ENCODE measurements at places on chromosomes 16 and 17.

- no peak for DNase-seq
These were observed 5.6 kb downstream of the GCGR start for GRCh38 chr17:81809556-81809998.

DNA sequence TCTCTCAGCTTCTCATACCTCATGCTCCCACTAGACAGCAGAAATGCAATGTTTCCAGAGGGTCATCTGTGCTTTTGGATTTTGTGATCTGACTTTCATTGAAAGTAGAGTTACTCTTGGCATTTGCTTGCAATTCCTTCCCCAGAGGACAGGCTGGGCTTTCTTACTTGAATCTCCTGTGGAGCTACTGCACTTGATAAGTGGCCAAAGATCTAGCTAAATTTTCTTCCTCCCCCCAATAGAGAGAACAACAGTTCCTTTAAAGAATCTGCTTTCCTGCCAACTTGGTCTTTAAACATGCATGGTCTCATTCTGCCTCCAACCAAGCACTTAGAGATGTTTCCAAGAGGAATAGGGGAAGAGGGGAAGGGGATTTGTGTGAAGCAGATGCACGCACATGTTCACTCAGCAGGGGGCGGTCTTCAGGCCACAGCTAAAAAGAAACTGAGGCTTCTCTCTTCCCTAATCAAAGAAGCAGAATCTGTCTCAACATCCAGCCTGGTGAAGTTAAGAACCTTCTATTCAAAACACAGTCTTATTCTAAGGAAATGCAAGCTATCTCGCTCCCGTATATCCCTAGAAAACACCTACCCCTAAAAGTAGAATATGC, 229.6 kb downstream of the ZFHX3 start:
- no peak for DNase-seq

DNA sequence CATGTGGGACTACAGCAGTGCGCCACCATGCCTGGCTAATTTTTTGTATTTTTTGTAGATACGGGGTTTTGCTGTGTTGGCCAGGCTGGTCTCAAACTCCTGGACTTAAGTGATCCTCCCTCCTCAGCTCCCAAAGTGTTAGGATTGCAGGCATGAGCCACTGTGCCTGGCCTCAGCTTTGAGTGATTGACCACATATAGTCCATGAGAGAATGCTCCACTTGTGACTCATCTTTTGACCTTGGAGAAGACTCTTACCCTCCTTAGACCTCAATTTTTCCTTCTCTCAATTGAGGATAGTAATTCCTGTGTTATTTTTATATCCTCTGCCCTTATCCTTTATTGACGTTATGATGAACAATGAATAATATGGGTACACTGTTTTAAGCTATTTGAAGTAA, 30.9 kb upstream of the DUSP14 start:
- DNase-seq, result no peak

DNA sequence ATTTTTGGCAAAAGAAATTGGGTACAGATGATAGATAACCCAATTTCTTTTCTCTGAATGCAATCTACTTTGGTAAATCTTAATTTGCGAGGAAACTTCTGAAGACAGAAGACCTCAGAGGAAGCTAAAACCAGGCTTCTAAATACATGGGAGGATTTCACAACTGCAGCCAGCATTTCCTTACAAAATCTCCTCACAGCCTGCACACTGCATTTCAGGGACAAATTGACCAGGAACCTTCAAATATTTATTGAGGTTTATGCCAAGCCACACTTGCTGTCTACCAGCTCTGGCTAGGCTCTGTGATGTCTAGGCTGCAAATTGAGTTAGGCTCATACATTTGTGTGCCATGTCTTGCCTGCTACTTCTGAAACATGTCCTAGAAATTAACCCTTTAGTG, 167.3 kb upstream of the CDH5 start:
- no peak for DNase-seq

- DNase-seq, result no peak
These were observed 10.4 kb upstream of the KATNB1 start for GRCh38 chr16:57725151-57725550.

GRCh38 chr16:12097523-12098428, 121.2 kb downstream of the SNX29 start:
- no peak for DNase-seq

GRCh38 chr17:43330876-43331639, 67.7 kb upstream of the ARL4D start:
- DNase-seq, result no peak

DNA sequence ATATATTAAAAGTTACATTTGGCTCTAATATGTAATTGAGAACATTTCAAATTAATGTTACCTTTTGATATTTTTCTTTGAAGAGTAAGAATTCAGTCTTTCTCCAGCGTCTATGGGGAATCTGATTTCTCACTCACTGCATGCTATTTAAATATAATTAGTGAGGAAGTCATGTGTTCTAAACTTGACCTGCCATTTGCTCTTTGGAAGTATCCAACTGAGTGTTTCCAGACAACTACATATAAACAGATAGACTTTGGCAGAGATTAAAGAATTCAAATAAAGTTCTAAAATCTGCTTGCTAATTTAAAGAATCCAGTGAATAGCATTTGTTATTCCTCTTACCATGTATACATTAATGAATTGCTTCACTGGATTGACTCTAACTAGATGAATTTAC, 23.5 kb downstream of the OMG start:
- DNase-seq, result no peak

DNA sequence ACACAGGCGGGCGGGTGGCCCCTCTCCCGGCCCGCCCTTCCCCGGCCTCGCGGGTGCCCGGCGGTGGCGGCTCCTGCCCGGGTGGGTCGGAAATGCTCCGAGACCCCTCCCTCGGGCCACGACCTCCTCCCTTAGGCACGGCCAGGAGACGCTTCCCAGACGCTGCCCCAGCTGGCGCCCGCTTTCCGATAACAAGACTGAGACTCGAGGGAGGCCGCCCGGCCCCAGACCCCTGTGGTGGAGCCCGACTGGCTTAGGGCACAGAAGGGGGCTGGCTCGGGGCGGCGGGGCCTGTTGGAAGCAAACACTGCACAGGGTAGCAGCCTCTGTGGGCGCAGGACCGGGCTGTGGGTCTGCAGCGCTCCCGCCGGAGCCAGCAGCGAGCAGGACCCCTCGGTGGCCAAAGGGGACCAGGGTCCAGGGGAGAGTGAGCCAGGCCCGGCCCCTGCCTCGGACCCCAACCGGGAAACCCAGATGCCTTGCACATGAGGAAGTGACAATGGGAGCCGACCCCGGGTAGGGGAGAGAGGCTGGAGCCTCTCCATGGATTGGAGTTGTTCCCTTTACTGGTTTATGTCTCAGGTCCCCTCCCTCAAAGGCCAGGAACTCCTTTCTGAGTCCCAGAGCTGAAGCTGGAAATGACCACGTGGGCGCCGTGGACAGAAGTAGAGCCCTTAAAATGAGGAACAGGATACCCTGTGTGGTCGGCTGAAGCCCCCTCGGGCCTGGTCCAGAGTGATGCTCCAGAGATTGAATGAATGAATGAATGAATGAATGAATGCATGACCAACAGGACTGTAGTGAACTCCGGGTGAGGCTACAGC, 19.8 kb upstream of the ADCY7 start:
- no peak for DNase-seq

DNA sequence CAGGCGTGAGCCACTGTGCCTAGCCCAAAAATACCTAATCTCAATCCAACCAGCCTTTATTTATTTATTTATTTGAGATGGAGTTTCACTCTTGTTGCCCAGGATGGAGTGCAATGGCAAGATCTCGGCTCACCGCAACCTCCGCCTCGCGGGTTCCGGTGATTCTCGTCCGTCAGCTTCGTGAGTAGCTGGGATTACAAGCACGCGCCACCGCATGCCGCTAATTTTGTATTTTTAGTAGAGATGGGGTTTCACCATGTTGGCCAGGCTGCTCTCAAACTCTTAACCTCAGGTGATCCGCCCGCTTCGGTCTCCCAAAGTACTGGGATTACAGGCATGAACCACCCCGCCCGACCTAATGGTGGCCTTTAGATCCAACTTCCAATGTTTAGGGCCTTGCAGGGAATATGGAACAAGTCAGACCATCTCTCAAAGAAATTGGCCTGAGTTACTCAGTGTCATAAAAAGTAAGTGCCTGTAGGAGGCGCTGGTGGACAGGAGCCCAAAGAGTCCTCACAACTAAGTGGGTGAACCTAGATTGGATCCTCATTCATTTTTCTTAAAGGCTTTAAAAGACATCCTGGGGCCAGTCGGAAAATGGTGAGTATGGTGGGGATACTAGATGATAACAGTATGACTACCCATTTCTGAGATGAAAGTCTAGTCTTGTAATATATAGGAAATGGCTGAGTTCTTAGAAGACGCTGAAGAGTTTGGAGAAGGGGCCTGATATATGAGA, 4.6 kb downstream of the ZSCAN10 start:
- no peak for DNase-seq

DNA sequence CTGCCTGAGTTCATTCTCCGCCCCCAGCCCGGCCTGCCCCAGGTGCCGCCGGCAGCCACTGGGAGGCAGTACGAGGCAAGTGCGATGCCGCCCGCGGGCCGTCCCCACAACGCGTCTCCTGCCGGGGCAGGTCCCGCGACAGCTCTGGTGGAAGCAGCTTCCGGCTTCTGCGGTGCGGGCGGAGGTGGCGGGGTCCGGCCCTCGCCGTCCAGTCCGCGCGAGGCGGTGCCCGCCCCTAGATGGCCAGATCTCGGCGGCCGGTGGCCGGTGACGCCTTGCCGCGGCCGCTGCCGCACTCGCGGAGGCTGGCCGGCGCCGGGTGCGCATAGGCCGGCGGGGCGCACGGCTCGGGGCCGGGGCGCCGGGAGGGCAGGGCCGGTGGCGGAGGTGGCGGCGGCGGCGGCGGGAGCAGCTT, 1.8 kb downstream of the GJD3 start:
- peak; percentile 58 for DNase-seq

- DNase-seq, result no peak
These were observed 49.9 kb downstream of the TEX14 start for GRCh38 chr17:58641887-58642311.

All from amniotic stem cell (primary cell).